ENCODE measurements at places on chromosomes 13 and 19. TPM values are rescaled to one million over a fixed set of nuclear protein-coding genes. Genes with fewer than 3 reads are reported as not detected.

CYP2S1 gene
- total RNA-seq = not detected

ZNF561 gene
- 35.4 TPM for total RNA-seq

NTN5 gene
- not detected for total RNA-seq

PLPPR2 gene
- total RNA-seq = 61.4 TPM

EHD2 gene
- 342 TPM for total RNA-seq

HCN2 gene
- total RNA-seq = not detected

CYP2A7 gene
- total RNA-seq = not detected

FFAR3 gene
- not detected for total RNA-seq

- H3K36me3 ChIP-seq = no peaks in the 10 kb centered on the region
- H3K4me1 ChIP-seq = peaks cover 17% of the 10 kb centered on the region
- H3K27me3 ChIP-seq = no peaks in the 10 kb centered on the region
- peak; percentile 83 for DNase-seq
- H3K27ac ChIP-seq = peak overlapping the region; percentile 37
These were observed 6.3 kb downstream of the PGLYRP1 start for GRCh38 chr19:46016426-46017094.

GRCh38 chr13:32582991-32583390, 3.3 kb upstream of the PDS5B start:
- H3K36me3 ChIP-seq = no peaks in the 10 kb centered on the region
- H3K4me3 ChIP-seq = no peak overlapping the region
- peaks cover 5% of the 10 kb centered on the region for H3K4me1 ChIP-seq
- no peaks in the 10 kb centered on the region for H3K27me3 ChIP-seq
- DNase-seq = no peak

DNA sequence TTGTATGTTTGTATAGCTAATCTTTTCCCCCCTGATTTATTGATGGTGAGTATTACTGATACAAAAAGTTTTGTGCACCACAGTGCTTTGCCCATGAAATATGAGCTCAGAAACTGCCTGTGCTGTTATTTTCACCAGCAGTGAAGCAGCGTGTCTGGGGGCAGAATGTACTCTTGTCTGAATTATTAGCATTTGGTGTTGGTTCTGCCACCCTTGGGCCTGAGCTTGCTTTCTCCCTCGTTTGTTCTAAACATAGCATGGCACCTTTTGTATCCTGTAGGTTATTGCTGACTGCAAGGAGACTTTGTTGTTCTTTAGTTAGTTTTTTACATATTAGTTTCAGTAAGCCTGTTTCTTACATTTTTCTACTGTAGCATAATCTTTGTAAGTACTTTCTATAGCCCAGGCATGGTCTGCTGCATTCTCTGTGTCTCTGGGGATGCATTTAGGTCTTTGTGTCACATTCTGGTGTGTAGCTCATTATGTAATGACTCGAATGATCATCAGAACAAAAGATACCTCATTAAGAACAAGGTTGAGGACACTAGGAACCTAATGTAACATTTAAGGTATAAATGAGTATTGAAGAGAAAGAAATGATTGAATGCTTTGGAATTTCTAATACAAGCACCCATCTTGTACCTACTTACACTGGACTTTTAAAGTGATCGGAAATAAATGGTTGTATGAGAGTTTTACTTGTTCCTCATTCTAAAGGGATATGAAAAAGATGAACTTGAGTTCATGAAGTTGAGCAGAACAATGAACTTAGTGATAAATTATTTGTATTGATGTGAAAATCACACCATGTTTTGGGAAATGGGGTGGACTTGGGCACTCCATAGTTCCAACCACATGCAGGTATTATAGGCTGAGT, 50.3 kb upstream of the GPI start:
- no peaks in the 10 kb centered on the region for H3K36me3 ChIP-seq
- DNase-seq = no peak
- no peak overlapping the region for H3K4me3 ChIP-seq
- H3K27ac ChIP-seq = no peak overlapping the region
- no peaks in the 10 kb centered on the region for H3K27me3 ChIP-seq
- peaks cover 3% of the 10 kb centered on the region for H3K4me1 ChIP-seq

GRCh38 chr13:98847780-98848179, 95.3 kb upstream of the SLC15A1 start:
- H3K4me1 ChIP-seq = no peaks in the 10 kb centered on the region
- no peak overlapping the region for H3K4me3 ChIP-seq
- no peaks in the 10 kb centered on the region for H3K27me3 ChIP-seq
- DNase-seq = no peak
- H3K36me3 ChIP-seq = peaks cover 17% of the 10 kb centered on the region
- H3K27ac ChIP-seq = no peak overlapping the region

- no peak for DNase-seq
- H3K4me1 ChIP-seq = no peaks in the 10 kb centered on the region
- H3K27me3 ChIP-seq = no peaks in the 10 kb centered on the region
- H3K4me3 ChIP-seq = no peak overlapping the region
These were observed 244.8 kb upstream of the KLHL1 start for GRCh38 chr13:70353096-70353495.

DNA sequence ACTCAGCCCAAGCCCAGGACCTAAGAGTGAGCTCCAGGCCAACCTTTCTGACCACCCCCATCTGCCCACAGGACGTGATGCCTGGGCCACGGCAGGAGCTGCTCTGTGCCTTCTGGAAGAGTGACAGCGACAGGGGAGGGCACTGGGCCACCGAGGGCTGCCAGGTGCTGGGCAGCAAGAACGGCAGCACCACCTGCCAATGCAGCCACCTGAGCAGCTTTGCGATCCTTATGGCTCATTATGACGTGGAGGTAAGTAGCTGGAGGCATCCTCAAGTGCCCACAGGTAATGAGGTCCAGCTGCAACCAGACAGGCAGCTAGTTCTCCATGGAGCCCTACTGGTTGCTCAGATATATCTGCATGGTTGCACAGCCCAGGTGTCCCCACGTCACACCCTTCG, 14.8 kb downstream of the DDX39A start:
- peaks cover 2% of the 10 kb centered on the region for H3K4me1 ChIP-seq
- DNase-seq = no peak
- no peak overlapping the region for H3K4me3 ChIP-seq
- no peak overlapping the region for H3K27ac ChIP-seq
- H3K36me3 ChIP-seq = peaks cover 99% of the 10 kb centered on the region

- no peak for DNase-seq
- H3K27me3 ChIP-seq = no peaks in the 10 kb centered on the region
- no peak overlapping the region for H3K4me3 ChIP-seq
- H3K4me1 ChIP-seq = no peaks in the 10 kb centered on the region
These were observed 106.0 kb upstream of the CSNK1A1L start for GRCh38 chr13:37211487-37211886.

GRCh38 chr19:57002710-57003109, 117.1 kb upstream of the USP29 start:
- H3K4me1 ChIP-seq = no peaks in the 10 kb centered on the region
- no peak overlapping the region for H3K27ac ChIP-seq
- no peaks in the 10 kb centered on the region for H3K27me3 ChIP-seq
- H3K4me3 ChIP-seq = no peak overlapping the region
- no peak for DNase-seq
- no peaks in the 10 kb centered on the region for H3K36me3 ChIP-seq

DNA sequence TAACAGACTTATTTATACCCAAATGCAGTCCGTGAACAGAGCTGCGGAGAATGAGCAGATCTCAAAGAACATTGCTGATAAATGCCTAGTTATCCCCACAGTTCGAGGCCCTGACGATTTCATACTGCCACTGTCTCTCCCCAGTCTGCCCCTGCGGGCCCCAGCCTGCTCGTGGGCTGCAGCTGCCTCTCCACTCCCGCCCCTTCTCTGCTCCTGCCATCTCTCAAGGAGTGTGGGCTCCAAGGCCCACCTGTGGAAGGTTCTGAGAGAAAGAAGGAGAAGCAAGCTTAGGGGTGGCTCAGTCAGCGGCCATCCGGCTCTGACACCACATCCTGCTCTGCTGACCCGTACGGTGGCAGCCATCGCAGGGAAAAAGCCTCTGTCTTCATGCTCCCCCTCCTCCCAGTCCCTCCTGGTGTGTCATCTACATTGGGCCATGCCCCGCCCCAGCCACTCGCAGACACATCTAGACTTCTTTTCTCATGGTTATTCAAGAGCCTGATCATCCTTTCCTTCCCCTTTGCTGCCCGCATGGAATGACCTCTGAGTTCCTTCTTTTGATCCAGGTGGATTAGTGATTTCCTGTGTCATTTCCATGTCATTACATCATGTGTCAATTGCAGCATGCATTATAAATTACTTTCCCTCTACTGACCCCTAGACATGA, 52.0 kb downstream of the EPS15L1 start:
- no peaks in the 10 kb centered on the region for H3K27me3 ChIP-seq
- H3K4me3 ChIP-seq = no peak overlapping the region
- H3K27ac ChIP-seq = no peak overlapping the region
- DNase-seq = no peak
- peaks cover 57% of the 10 kb centered on the region for H3K36me3 ChIP-seq

DNA sequence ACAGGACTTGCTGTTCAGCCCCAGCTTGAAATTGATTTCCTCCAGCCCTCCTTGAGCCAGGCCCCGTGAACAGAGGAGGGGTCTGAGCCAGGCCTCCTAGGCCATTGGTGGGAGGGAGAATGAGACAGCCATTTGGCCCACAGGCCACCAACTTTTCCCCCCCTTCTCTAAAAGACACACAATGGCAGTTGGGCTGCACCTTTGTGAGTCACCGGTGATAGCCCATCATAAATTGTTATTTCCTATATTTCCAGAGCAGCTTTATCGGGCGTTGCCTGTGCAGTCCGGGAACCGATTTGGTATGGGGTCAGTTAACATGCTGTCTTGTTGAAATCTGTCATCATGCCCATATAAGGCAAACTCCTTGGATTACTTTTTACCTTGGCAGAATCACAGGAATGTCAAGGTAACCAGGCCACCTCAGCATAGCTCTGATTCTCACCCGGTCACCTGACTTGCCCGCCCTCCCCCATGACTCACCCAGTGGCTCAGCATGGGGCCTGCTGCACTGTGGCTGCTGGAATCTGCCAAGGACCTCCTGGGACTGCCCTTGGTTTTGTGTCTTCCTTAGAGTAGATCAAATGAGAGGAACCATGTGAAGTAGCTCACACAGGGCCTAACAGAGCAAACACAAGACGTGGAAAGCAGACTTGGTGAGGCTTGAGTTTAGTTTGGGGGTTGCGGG, 36.1 kb downstream of the ACTN4 start:
- H3K27me3 ChIP-seq = no peaks in the 10 kb centered on the region
- H3K4me3 ChIP-seq = no peak overlapping the region
- peaks cover 43% of the 10 kb centered on the region for H3K4me1 ChIP-seq

GRCh38 chr19:32464279-32464678, 58.7 kb downstream of the DPY19L3 start:
- H3K27ac ChIP-seq = no peak overlapping the region
- no peaks in the 10 kb centered on the region for H3K27me3 ChIP-seq
- no peaks in the 10 kb centered on the region for H3K4me1 ChIP-seq
- DNase-seq = no peak
- H3K4me3 ChIP-seq = no peak overlapping the region
- peaks cover 24% of the 10 kb centered on the region for H3K36me3 ChIP-seq

DNA sequence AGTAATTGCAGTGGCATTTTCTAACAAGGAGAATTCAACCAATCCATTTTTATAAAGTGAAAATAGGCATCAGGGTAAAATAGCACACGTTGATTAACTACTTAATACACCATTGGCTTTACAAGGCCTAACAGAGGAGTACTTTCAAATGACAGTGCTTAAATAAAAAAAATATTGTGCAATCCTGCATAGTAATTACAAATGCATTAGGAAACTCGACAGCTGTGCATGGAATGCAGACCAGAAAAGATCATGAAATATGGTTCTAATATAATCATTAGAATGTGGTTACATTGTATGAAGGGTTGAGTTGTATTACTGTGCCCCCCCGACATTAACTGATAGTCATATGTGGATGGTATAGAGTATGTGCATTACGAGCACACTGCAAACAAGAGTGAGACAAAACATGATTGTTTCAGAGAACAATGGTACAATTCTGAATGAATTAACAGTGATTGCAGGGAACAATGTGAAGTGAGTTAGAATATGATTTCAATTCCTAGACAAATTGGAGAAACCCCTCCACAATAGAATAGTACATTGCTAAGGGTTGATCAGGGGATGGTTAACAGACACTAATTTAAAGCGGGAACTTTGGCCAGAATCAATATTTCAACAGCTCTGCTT, 270.6 kb downstream of the GPC5 start:
- no peak overlapping the region for H3K27ac ChIP-seq
- H3K4me1 ChIP-seq = no peaks in the 10 kb centered on the region
- no peaks in the 10 kb centered on the region for H3K27me3 ChIP-seq
- H3K4me3 ChIP-seq = no peak overlapping the region

DNA sequence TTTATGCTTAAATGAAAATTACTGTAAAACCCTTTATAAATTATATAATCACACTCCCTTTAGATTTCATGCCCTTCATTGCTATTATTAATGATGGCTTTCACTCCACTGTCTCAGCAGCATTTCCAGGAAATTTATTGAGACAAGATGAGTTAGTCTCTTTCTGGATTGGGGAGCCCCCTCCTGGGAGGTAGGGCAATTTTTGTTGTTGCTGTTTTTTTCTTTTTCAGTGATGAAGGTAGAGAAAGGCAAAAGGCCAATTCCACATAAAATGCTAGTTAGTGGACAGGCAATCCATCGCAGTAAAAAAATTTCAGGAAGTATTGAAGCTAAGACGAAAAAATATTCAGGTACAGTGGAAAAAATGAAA, 80.2 kb downstream of the TEX26 start:
- no peak for DNase-seq
- no peak overlapping the region for H3K4me3 ChIP-seq
- H3K27me3 ChIP-seq = no peaks in the 10 kb centered on the region

DNA sequence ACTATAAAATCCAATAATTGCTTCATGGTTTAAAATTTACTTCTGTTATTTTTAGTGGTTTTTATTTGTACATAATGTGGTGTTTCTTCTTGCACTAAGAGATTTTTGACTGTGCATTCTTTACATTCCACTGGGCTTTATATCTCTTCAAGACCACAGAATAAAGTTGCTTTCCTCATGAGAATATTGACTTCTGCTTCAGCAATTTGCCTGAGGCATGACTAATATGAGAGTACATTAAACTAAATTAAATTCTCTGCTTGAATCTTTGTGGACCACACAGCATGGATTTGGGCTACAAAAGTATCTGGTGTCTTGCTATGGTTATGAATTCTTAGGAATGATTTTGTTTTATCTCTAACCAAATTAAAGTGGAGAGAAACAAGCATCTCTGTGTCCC, 1463.4 kb upstream of the PCDH20 start:
- H3K4me1 ChIP-seq = no peaks in the 10 kb centered on the region
- no peak overlapping the region for H3K27ac ChIP-seq
- no peaks in the 10 kb centered on the region for H3K36me3 ChIP-seq
- no peak for DNase-seq
- H3K27me3 ChIP-seq = no peaks in the 10 kb centered on the region

DNA sequence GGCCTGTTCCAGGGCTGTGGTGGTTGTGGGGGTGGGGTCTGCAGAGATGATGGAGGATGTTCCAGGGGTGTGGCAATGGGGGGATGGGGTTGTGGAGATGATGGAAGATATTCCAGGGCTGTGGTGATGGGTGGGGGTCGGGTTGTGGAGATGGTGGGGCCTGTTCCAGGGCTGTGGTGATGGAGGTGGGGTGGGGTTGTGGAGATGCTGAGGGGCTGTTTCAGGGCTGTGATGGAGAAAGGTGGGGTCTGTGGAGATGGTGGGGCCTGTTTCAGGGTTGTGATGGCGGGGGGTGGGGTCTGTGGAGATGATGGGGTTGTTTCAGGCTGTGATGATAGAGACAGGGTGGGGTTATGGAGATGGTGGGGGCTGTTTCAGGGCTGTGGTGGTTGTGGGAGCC, 62.0 kb downstream of the TEX29 start:
- H3K4me3 ChIP-seq = no peak overlapping the region
- DNase-seq = no peak
- H3K27me3 ChIP-seq = no peaks in the 10 kb centered on the region
- no peaks in the 10 kb centered on the region for H3K36me3 ChIP-seq
- H3K27ac ChIP-seq = no peak overlapping the region
- H3K4me1 ChIP-seq = no peaks in the 10 kb centered on the region
